ENCODE measurements at places on chromosomes 12 and 14. TPM values are rescaled to one million over a fixed set of nuclear protein-coding genes. Genes with fewer than 3 reads are reported as not detected.

TAS2R14 gene
- total RNA-seq = not detected

HOXC13 gene
- total RNA-seq = not detected

KRT5 gene
- not detected for total RNA-seq

FKBP3 gene
- total RNA-seq = 18.1 TPM

SPX gene
- total RNA-seq = not detected

All from transverse colon (tissue), 4 donors.